ENCODE measurements at places on chromosomes 11 and 22.

- DNase-seq: no peak
Measured at GRCh38 chr11:128504486-128504885, 82.9 kb downstream of the ETS1 start.

DNA sequence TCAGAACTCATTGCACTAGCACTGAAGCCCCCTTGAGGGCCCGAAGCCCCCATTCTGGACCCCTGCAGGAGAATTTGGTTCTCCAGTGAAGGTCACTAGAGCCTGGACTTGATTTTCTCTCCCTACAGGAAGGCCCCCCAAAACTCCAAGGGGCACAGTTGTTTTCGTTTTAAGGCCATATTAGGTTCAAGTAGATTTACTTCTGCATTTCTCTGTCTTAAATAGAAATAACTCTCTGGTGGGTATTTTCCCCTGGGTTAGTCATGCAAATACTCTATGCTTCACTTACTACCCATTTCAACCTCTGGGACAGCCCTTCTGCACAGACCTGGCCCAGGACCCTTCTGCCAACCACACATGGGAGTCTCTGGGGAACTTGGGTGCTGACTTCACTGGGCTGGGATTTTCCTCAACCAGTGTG lies 41.6 kb downstream of the WEE1 start:
- DNase-seq: no peak

DNA sequence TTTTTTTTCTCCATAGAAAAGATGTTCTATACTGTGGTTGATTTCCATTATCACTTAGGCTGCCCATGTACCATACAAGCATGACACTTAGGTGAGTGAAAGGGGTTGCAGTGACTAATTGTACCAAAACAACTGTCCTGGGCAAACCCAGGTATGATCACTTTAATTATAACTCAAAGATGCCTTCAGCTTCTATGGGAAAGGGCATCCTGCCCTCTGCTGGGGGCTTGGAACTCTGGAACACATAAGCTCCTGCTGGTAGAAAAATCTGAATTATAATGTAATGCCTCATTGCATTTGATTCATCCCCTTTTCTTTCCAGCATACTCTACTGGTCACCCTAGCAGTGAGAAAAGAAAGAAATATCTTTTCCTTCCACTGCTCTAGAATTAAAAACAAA lies 206.3 kb downstream of the DDX10 start:
- DNase-seq: no peak

DNA sequence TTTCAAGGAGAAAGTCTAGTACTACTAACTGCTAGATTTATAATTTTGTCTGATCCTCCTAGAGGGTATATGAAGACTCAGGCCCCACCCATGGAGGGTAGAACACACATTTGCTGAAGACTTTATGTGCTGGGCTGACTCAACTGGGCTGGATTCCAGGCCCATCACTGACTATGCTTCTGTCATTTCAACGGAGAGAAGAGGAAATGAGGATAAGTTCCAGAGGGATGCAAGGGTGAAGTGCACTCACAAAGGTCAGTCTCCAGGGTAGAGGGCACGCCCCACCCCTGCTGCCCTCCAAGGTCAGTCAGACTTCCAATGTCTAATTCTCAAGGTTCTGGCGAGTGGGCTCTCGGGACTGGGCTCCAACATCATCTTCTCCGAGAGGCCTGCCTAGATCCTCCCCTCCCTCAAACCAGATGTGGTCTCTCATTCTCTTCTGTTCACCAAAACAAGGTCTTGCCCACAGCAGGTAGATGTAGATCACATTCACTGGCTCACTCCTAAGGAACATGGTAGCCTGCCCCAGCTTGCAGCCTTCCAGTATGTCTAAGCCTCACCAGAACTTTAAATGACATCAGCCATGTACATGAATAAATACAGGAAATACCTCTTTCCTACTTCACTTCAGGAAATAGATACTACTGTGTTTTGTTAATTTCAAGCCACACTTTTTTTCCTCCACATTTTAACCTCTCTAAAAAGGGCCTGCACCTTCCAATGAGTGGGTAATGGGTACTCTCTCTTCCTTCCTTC lies 7.3 kb upstream of the C11orf86 start:
- DNase-seq: no peak

- DNase-seq: no peak
Measured at GRCh38 chr11:102280245-102280833, 36.9 kb upstream of the BIRC3 start.

DNA sequence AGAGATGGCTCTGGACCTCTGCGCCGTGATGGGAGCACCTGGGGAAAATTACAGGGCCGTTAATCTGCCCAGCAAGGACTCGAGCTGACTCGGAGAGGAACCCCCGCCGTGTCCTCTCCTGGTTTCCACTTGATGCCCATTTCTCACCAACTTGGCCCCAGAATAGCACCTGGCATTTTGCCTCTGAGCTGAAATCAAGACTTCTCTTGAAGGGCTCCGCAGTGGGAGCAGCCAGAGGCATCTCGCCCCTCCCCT lies 19.0 kb upstream of the CABP7 start:
- no peak for DNase-seq

GRCh38 chr22:24695060-24695459 lies 79.5 kb downstream of the PIWIL3 start:
- no peak for DNase-seq

- no peak for DNase-seq
Measured at GRCh38 chr11:10894666-10895065, 36.8 kb upstream of the ZBED5 start.

DNA sequence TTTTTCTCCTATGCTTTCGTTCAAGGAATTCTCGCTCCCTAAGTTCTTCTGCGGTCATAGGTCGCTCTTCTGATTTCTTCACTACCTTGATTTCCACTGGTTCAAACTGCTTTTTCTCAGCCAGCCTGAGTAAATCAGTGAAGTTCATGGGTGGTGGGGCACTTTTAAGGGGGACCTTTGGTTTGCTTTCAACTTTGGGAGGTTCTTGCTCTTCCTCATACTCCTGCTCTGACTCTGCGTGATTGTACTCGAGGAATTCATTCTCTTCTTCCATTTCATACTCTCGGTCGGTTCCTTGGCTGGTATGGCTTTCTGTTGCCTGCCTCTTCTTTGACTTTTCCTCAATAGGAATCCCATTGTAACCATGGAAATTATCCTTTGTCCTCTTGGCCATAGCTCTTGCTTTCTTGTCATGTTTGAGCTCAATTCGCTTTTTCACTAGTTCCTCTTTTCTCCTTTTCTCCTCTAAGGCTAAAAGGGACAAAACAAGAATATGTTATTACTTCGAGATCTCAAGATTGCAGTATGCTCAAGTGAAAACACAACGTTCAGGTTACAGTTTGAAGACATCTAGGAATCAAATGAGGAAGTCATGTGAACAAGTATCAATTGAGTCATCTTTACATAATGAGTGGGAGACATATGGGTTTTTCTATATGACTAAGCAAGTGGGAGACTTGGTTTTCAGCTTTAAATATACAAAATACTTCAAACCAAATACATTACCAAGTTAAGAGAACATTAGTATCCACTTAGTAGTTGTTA lies 16.2 kb downstream of the MISFA start:
- no peak for DNase-seq

DNA sequence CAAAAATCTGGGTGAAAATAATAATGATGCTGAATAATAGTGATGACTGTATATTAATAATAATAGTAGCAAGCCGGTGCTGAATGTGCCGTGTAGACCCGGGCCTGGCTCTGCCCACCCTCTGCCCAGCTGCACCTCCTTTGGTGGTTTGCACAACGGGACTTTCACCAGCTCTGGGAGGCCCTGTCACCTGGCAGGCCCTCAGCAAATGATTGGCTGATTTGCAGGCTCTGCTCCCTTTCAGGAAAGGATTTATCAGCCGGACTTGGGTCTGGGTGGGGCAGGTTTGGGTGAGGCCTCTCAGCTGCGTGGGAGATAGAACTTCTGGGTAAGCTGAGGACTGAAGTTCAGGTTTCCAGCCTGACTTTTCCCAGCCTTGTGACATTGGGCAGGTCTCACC lies 21.4 kb downstream of the KIAA1671 start:
- DNase-seq: no peak

DNA sequence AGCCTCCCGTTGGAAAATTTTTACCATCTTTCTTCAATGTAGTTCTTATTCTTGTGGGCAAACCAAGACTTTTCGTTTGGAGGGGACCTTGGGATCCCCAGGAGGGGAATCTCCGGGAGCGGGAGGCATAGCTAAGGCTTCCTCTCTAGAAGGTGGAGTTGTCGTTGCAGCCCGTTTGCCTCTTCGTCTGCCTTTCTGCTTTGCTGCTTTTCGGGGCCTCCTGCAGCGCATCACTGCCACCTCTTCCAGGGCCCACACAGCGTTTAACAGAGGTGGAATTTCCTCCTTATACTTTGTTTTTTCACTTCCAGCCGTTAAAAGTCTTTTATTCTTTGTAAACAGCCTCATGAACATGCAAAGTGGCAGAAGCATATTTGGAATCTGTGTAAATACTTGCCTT lies 3.5 kb upstream of the IFITM3 start:
- no peak for DNase-seq

DNA sequence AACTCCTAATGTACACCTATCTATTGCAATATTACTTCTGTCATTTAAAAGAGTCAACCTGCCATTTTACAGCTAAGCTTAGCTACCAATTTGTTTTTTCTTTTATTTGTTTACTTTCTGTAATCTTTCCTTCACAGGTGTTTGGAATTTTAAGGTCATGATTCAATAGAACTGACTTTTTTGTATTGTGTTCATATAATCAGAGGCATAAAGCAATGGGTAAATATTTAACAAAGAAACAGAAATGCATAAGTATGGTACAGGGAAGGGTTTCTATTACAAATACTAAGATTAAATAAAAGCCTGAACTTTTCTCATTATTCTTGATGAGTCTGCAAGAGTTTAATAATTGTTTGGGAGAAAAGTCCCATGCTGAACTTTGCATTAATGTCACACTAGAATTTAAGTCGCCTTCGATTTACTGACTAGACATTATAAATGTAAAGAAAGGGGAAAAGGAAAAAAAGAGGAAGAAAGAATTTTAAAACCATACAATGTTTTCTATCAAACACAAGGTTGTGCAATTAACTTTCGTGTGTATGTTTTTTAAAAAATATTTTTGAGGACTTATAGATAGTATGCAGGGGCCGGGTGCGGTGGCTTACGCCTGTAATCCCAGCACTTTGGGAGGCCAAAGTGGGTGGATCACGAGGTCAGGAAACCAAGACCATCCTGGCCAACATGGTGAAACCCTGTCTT lies 35.0 kb upstream of the HIPK3 start:
- DNase-seq: no peak

GRCh38 chr22:18035751-18036150 lies 11.4 kb upstream of the MICAL3 start:
- DNase-seq: no peak

DNA sequence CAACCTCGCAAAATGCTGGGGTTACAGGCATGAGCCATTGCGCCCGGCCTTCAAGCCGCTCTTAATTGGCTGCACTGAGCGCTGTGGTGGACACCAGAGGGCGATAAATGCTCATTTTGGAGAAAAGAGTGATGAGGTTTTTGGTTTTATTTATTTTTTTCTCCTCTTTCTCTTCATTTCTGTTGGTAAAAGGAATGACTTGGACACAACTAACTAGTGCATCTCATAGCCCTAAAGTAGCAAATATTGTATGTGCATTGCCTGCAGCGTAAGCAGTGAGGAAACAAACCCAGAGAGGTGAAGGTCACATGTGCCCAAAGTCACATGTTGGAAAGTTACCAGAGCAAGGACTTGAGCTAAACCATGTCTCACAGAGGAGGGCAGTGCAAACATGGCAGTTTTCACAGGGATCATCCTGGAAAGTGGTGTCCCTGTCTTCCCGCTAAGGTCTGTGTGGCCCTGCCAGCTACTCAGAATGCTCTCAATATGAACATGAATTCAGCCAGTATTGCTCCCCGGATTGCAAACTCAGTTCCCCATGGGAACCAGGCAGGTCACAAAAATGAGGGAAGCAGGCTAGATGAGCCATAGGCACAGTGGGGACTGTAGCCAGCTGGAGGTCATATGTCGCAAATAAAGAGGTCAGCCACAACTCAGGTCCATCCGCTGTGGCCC lies 8.6 kb upstream of the CD82 start:
- no peak for DNase-seq

- no peak for DNase-seq
Measured at GRCh38 chr11:15882876-15883454, 473.4 kb downstream of the SOX6 start.

GRCh38 chr22:28977481-28977971 lies 84.1 kb downstream of the C22orf31 start:
- no peak for DNase-seq

- DNase-seq: no peak
Measured at GRCh38 chr22:36860821-36861659, at the start of gene NCF4. Gene NCF4 (plus strand): TSS chr22:36861006. CDS start chr22:36861172, 166 bp downstream.

DNA sequence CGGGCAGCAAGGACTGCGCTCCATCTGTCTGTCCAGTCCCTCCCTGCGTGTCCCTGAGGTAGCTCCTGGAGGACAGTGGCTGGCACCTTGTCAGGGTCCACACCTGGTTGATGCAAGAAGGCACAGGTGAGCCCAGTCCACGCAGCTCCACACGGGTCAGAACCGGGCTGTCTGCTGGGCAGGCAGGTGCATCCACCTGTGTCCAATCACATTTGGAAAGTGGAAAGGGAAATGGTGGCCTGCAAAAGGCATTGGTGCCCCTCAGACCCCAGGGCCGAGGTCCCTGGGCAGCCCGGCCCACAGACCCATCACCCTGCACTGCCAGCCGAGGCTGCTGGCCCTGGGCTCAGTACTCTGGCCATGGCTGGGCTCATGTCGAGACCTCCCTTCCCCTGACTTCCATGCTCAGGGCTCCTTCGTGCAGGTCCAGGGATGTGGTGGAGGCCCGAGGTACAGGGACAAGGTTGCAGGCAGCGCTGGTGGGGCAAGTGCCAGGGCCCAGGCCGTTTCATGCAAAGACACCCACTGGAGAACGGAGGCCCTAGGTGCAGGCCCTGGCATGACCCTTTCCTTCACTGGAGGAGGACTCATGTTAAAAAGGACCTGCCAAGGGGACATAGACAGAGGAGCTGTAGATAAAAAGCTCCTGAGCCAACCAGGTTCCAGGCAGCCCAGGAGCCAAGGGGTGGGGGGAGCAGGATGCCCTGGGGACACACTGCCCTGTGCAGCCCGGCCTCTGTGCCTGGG lies 38.9 kb upstream of the TH start:
- no peak for DNase-seq

- no peak for DNase-seq
Measured at GRCh38 chr11:95243673-95244072, 12.7 kb upstream of the SESN3 start.

- no peak for DNase-seq
Measured at GRCh38 chr11:122664188-122664587, 8.7 kb downstream of the UBASH3B start.

DNA sequence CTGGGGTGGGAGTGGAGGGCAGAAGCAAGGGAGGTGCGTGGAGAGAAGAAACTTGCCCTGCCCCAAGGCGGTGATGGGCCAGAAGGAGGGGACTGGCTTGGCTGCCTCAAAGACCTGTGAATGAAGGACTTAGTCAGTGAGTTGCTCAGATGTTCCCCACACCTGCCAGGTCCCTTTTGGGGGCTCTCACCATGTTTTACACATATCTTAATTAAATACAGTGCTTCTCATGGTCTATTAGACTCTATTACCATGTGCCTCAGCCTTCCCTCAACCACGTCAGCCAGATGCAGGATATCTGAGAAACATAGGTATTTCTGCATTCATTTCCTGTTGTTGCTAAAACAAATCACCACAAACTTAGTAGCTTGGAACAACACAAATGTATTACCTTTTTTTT lies 429.5 kb downstream of the BUD13 start:
- DNase-seq: no peak

Data from stimulated activated CD8-positive, alpha-beta memory T cell treated with anti-CD3 and anti-CD28 coated beads, Interleukin-4, amount 100 ng/mL, for 1 hour (primary cell).